ENCODE measurements at places on chromosomes 6 and 20.

DNA sequence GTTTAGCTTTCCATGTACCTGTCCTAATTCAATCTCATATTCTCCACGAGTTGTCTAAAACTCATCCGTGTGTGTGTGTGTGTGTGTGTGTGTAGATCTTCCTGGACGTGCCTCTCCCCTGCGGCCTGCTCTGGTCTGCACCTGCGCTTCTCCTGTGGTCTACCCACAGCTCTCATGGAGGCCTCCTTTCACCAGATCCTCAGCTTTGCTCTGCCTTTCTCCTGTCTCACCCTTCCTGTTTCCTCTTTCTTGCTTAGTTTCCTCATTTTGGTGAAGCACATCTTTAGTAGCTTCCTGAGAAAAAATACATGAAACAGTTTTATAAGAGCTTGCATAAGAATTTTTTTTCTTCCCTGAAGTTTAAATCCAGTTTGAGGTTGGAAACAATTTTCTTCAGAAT is 18.1 kb downstream of the SLX4IP start:
- DNase-seq: no peak

DNA sequence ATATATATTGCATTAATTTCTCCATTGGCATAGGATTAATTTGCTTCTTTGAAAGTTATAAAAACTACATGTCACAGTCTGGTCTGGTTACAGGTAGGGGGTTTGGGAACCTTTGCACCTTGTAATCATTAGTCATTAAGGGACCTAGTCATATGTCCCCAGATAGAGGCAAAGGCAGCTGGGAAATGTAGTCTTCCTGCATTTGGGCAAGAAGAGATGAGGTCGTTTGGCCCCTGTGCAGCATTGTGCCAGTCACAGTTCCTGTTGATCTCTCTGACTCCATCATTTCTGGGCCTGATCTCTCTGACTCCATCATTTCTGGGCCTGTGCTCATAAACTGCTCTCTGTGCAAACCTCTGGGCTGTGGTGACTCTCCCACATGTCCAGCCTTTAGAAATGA is 73.2 kb downstream of the BCKDHB start:
- no peak for DNase-seq

GRCh38 chr6:102075539-102075938 is 682.0 kb downstream of the GRIK2 start:
- no peak for DNase-seq

GRCh38 chr20:39960522-39961428 is 728.3 kb downstream of the MAFB start:
- no peak for DNase-seq

GRCh38 chr6:157823528-157824370 is 703 bp downstream of the SNX9 start:
- peak; percentile 13 for DNase-seq

DNA sequence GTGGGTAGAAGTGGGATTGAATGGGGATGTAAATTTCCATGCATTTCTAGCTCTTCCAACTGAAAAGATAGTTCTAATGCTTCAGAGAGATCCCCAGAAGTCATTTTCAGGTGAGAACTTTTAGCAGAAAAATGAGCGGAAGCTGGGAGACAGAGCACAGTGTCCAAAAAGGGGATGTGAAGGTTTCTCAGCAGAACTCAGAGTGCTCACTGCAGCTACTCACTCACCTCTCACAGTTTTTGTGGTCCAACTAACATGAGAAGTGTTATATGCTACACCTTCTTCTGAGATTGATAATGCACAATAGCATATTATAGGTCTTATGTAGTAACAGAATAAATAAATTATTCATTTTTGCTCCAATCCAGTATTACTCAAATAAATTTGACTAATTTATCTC is 519.2 kb upstream of the HS3ST5 start:
- no peak for DNase-seq

- no peak for DNase-seq
These were observed 26.2 kb upstream of the RHAG start for GRCh38 chr6:49662892-49663261.

DNA sequence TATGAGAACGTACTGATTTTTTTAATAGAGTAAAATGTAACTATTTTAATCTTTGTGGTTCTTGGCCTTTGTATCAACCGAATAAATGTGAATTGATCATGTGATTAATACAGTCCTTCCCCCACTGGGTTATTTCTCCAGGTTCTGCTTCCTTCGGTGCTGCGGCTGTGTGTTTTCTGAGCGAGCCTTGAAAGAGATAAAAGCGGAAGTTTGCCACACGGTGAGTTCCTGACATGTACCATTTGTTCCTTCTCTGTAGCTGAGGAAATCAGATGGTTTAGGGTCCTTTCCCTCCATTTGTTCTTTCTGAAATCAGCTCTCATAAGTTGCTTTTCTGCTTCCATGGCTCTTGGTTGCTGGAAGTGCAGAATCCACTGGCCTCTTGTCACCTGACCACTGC is 15.5 kb downstream of the RTF2 start:
- DNase-seq: no peak

DNA sequence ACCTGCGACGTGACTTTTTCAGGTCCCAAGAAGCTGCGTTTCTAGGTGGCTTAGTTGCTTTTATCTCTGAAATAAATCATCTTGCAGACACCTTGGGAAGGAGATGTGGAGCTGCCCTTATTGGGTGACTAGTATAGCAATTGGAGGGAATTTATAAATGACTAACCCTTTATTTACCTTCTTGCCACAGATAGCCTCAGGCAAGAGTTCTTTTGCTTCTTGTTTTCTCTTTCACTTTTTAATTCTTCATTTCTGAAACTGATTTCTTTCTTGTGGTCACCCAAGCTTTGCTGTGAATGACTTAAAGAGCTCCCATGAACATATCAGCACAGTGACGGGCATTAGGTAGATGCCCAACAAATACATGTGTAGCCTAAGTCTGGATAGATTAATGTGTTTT is 3.0 kb downstream of the ADGRF4 start:
- DNase-seq: no peak

GRCh38 chr20:9923648-9924047 is 84.8 kb upstream of the PAK5 start:
- no peak for DNase-seq

DNA sequence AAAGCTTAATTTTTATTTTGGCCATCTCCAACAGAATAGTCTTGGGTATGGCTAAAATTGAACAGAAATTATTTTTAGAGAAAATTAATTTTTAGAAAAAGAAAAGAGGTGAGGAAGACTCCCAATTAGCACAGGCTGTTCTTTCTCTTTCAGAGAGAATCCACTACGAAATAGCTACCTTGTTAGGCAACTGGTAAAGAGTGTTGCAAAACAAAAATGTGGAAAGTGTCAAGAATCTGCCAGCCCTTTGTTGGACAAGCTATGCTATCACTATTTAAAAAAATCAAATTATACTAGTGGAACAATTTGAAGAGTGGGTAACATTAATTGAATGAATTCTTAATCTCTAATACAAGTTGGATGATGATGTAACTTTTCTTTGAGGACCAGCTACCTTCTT is 19.2 kb upstream of the ZSCAN9 start:
- DNase-seq: no peak

DNA sequence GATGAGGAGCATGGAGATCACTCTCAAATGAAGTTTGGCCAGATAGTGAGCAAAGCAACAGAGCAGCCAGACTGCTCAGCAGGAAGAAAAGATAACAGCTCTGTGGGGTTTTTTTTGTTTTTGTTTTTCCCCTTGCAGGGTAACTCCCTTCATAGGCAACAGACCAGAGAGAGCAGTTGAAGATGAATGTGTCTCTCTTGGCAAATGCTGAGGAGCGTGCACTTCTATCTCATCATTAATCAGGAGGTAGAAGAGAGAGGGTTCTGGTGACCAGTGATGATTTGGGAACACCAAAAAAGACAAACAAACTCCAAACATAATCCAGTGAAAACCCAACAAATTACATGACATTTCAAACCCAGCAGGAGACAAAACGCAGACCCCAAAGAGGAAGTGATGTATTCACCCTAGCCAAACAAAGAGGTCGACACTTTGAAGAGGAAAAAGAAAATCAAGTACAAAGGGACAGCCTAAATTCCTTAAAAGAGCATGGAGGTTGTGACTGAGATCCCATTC is 66.2 kb upstream of the RREB1 start:
- DNase-seq: no peak

- no peak for DNase-seq
These were observed 6.4 kb upstream of the GMNN start for GRCh38 chr6:24768361-24768760.

DNA sequence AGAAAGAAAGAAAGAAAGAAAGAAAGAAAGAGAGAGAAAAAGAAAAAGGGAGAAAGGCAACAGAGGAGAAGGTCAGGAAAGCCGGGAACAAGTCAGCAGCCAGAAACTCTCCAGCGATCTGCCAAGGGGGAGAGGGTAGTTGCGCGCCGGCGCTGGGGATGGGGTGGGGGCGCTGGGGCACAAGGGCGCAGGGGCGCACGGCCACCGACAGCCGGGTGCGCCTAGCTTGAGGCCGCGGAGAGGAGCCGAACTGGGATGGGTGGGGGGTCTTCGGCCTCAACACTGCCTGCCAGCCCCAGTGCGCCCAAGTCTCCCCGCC is 533 bp upstream of the RSPO3 start:
- no peak for DNase-seq

All from stimulated activated CD8-positive, alpha-beta memory T cell treated with anti-CD3 and anti-CD28 coated beads, Interleukin-2, amount 100 ng/mL, for 1 hour (primary cell).